Osteocyte (in vitro differentiated cells): ENCODE measurements at places on chromosomes 2 and 18. TPM values are rescaled to one million over a fixed set of nuclear protein-coding genes. Genes with fewer than 3 reads are reported as not detected.

GRCh38 chr18:62011416-62011815, 118.6 kb upstream of the RNF152 start:
- no peak for DNase-seq
- H3K36me3 ChIP-seq: no peaks in the 10 kb centered on the region
- H3K4me1 ChIP-seq: peaks cover 3% of the 10 kb centered on the region
- no peak overlapping the region for H3K27ac ChIP-seq

GRCh38 chr18:57833441-57834101, 30.5 kb upstream of the ATP8B1 start:
- peaks cover 24% of the 10 kb centered on the region for H3K4me1 ChIP-seq
- DNase-seq: no peak
- no peaks in the 10 kb centered on the region for H3K36me3 ChIP-seq
- no peaks in the 10 kb centered on the region for H3K27me3 ChIP-seq

DNA sequence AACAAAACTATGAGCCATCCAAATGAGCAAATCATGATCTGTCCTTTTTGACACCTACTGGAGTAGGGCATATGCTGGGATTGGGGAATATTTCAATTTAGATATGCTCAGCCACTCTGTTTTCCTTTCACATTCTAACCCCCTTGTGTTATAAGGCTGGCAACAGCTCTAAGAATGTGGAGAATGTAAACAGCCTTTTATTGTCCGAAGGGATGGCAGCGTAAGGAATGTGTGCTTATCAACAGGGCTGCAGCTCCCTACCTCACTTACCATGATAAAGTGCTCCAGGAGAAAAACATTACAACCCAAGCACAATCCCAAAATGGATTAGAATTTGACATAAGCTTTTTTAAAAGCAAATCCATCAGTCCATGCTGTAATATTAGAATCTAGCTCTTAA, 2.2 kb downstream of the NXPH2 start:
- no peak overlapping the region for H3K27ac ChIP-seq
- H3K4me3 ChIP-seq: no peak overlapping the region
- peaks cover 8% of the 10 kb centered on the region for H3K4me1 ChIP-seq
- H3K27me3 ChIP-seq: peaks cover 69% of the 10 kb centered on the region
- no peaks in the 10 kb centered on the region for H3K36me3 ChIP-seq
- no peak for DNase-seq

GRCh38 chr2:235398321-235398720, 95.5 kb upstream of the AGAP1 start:
- no peaks in the 10 kb centered on the region for H3K4me1 ChIP-seq
- no peaks in the 10 kb centered on the region for H3K36me3 ChIP-seq
- no peak for DNase-seq

DNA sequence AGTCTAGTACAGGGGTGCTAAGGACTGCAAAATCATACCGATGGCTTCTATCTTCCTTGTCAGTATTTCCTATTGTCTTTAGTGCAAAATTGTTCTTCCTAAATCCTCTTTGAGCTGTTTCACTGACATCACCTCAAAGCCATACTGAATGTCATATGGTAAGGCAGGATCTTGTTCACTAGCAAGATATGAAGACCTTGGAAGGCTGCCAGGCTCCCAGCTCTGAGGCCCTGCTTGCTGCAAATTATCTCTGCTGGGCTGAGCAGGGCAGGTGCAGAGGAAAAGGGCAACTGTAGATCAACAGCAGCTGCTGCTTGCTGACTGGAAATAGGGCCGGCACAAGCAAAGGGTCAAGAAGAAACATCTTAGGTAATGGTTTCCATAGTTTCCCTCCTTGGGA, 58.2 kb downstream of the PMAIP1 start:
- peaks cover 17% of the 10 kb centered on the region for H3K27me3 ChIP-seq
- no peaks in the 10 kb centered on the region for H3K36me3 ChIP-seq
- no peak overlapping the region for H3K27ac ChIP-seq
- peaks cover 14% of the 10 kb centered on the region for H3K4me1 ChIP-seq
- DNase-seq: no peak
- no peak overlapping the region for H3K4me3 ChIP-seq

- peaks cover 15% of the 10 kb centered on the region for H3K4me1 ChIP-seq
- no peak overlapping the region for H3K27ac ChIP-seq
- DNase-seq: no peak
- no peaks in the 10 kb centered on the region for H3K36me3 ChIP-seq
- H3K4me3 ChIP-seq: no peak overlapping the region
These were observed 296.9 kb downstream of the FBXO15 start for GRCh38 chr18:73850782-73851181.

GRCh38 chr2:176380341-176380740, 111.1 kb downstream of the MTX2 start:
- peaks cover 3% of the 10 kb centered on the region for H3K36me3 ChIP-seq
- peaks cover 37% of the 10 kb centered on the region for H3K27me3 ChIP-seq
- no peak for DNase-seq
- H3K4me1 ChIP-seq: no peaks in the 10 kb centered on the region
- H3K27ac ChIP-seq: no peak overlapping the region
- H3K4me3 ChIP-seq: no peak overlapping the region

DNA sequence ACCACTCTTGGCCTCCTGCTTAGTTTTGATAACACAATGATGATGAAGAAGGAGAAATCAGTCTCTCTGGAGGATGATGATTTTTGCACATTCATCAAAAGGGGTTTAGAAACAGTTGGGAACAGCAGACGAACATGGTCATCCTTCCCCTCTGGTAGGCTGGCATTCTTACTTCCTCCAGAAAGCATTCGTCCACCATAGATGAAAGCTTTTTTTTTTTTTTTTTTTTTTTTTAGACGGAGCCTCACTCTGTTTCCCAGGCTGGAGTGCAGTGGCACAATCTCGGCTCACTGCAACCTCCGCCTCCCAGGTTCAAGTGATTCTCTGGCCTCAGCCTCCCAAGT, 43.5 kb upstream of the TTC39C start:
- H3K36me3 ChIP-seq: no peaks in the 10 kb centered on the region
- H3K4me3 ChIP-seq: no peak overlapping the region
- H3K4me1 ChIP-seq: no peaks in the 10 kb centered on the region
- no peak overlapping the region for H3K27ac ChIP-seq
- no peak for DNase-seq
- peaks cover 36% of the 10 kb centered on the region for H3K27me3 ChIP-seq

Gene FBXO36
- 3.7 and 4.8 TPM in 2 replicates for total RNA-seq

Gene CENPA
- total RNA-seq: 4.6 and 5.1 TPM in 2 replicates

Gene GMCL1
- 14.1 and 16.1 TPM in 2 replicates for total RNA-seq

Gene SOX11
- 69.5 and 71.7 TPM in 2 replicates for total RNA-seq

Gene TOGARAM2
- total RNA-seq: not detected in 2 replicates

Gene RAB6D
- 0.10 TPM in 1 of 2 replicates, not detected in the other for total RNA-seq
